ENCODE measurements at places on chromosomes 4 and X. TPM values are rescaled to one million over a fixed set of nuclear protein-coding genes. Genes with fewer than 3 reads are reported as not detected.

Gene ATP7A
- 15.4 TPM for total RNA-seq

Gene SLC49A3
- total RNA-seq, result 5.9 TPM

Gene GLUD2
- total RNA-seq, result 3.9 TPM

Gene PAQR3
- total RNA-seq, result 6.2 TPM

Gene CFAP99
- total RNA-seq, result 0.16 TPM

Gene PNMA5
- total RNA-seq, result not detected

Gene FAM184B
- total RNA-seq, result not detected

Gene DGAT2L6
- total RNA-seq, result 0.16 TPM

Gene USP11
- 54.1 TPM for total RNA-seq

Gene SMR3B
- not detected for total RNA-seq

Gene CFAP299
- total RNA-seq, result not detected

Gene NWD2
- total RNA-seq, result not detected

Gene TMPRSS11A
- total RNA-seq, result not detected

Gene PABPC4L
- 1.4 TPM for total RNA-seq

Gene IL21
- not detected for total RNA-seq

Gene ANTXR2
- 27.6 TPM for total RNA-seq

Gene MUC7
- not detected for total RNA-seq

Gene LRIT3
- total RNA-seq, result 0.06 TPM

Gene BMX
- total RNA-seq, result 58.3 TPM

Gene MSN
- total RNA-seq, result 244 TPM

Gene DCAF12L2
- not detected for total RNA-seq

Gene NHS
- total RNA-seq, result under 0.01 TPM

Gene TKTL1
- total RNA-seq, result 0.31 TPM

Gene FOXR2
- total RNA-seq, result not detected

Gene GPC4
- total RNA-seq, result 2.3 TPM

Gene SSX2
- not detected for total RNA-seq

Gene UGT2B15
- not detected for total RNA-seq

Gene CPZ
- under 0.01 TPM for total RNA-seq

Gene ODAPH
- total RNA-seq, result not detected

Gene CENPC
- 12.3 TPM for total RNA-seq

Gene STATH
- total RNA-seq, result not detected

Gene SYNPO2
- total RNA-seq, result 0.44 TPM

Gene COL25A1
- total RNA-seq, result 0.16 TPM

Gene ERVMER34-1
- total RNA-seq, result 0.13 TPM
